ENCODE measurements at places on chromosomes 12 and 14. TPM values are rescaled to one million over a fixed set of nuclear protein-coding genes. Genes with fewer than 3 reads are reported as not detected.

DNA sequence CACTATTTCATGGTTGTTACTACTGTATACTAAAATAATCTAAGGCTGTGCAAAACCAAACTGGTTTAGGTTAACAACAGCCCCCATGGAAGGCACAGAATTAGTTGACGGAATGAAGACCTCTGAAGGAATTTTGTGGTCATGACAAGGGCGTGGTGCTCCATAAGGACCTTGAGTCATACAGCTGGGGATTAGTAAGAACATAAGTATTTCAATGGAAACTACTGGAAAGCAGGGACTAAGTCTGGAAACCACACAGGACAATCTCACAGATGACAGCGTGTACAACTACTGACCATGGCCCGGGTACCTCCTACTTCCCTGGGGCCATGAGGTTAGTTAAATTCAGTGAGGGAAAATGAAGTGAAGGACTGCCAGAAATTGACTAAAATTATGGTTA, 98.5 kb upstream of the PLEKHA5 start:
- peaks cover 2% of the 10 kb centered on the region for H3K4me1 ChIP-seq
- no peak overlapping the region for H3K4me3 ChIP-seq
- no peaks in the 10 kb centered on the region for H3K27me3 ChIP-seq
- H3K36me3 ChIP-seq: no peaks in the 10 kb centered on the region
- DNase-seq: no peak

- no peak for DNase-seq
- H3K4me1 ChIP-seq: no peaks in the 10 kb centered on the region
- H3K4me3 ChIP-seq: no peak overlapping the region
- no peaks in the 10 kb centered on the region for H3K36me3 ChIP-seq
- no peak overlapping the region for H3K27ac ChIP-seq
- no peaks in the 10 kb centered on the region for H3K27me3 ChIP-seq
Observed at GRCh38 chr14:99191395-99192027, 80.5 kb downstream of the BCL11B start.

DNA sequence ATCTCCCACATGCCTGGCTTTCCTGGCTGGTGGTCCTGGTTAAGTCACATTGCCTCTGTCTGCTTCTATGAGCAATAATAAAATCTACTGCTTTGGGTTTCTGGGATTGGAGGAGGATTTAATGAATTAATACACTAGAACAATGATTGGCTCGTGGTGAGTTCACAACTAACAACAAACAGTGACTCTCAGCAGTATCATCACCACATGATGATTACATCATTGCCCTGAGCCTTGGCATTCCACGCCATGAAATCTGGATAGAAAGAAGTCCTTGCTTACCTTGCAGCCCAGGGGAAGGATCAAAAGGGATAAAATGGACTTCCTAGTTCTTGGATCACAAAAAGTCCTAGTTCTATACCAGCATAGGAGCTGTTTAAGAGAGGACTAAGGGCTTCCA, 1069.0 kb downstream of the VRK1 start:
- no peak overlapping the region for H3K27ac ChIP-seq
- no peaks in the 10 kb centered on the region for H3K4me1 ChIP-seq
- H3K27me3 ChIP-seq: no peaks in the 10 kb centered on the region
- no peak for DNase-seq
- no peaks in the 10 kb centered on the region for H3K36me3 ChIP-seq

- peaks cover 65% of the 10 kb centered on the region for H3K4me1 ChIP-seq
- no peaks in the 10 kb centered on the region for H3K27me3 ChIP-seq
- no peak for DNase-seq
- peaks cover 3% of the 10 kb centered on the region for H3K36me3 ChIP-seq
- H3K27ac ChIP-seq: no peak overlapping the region
- no peak overlapping the region for H3K4me3 ChIP-seq
Observed at GRCh38 chr14:99576761-99577705, 27.0 kb downstream of the CCDC85C start.

GRCh38 chr14:87434680-87435079, 558.3 kb downstream of the GALC start:
- no peak overlapping the region for H3K27ac ChIP-seq
- no peak for DNase-seq
- peaks cover 7% of the 10 kb centered on the region for H3K4me1 ChIP-seq
- H3K27me3 ChIP-seq: no peaks in the 10 kb centered on the region

DNA sequence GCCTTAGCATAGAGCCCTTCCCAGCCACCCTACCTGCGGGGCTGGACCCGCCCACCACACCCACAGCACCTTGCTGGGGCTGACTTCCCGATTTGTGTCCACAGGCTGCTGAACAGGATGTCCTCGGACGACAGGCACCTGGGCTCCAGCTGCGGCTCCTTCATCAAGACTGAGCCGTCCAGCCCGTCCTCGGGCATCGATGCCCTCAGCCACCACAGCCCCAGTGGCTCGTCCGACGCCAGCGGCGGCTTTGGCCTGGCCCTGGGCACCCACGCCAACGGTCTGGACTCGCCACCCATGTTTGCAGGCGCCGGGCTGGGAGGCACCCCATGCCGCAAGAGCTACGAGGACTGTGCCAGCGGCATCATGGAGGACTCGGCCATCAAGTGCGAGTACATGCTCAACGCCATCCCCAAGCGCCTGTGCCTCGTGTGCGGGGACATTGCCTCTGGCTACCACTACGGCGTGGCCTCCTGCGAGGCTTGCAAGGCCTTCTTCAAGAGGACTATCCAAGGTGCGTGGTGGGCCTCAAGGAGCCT, 63.4 kb downstream of the ESRRB start:
- no peaks in the 10 kb centered on the region for H3K27me3 ChIP-seq
- no peaks in the 10 kb centered on the region for H3K36me3 ChIP-seq
- no peak for DNase-seq

- peak; percentile 93 for DNase-seq
- H3K4me1 ChIP-seq: peaks cover under 1% of the 10 kb centered on the region
- no peak within 1 kb of the TSS for H3K27ac ChIP-seq
- H3K36me3 ChIP-seq: no peaks in the 10 kb centered on the region
Observed at GRCh38 chr12:54853933-54854538, at the start of gene MUCL1. MUCL1 (plus strand) TSS chr12:54854516; CDS start chr12:54854583, 67 bp downstream.

- no peak for DNase-seq
- no peak overlapping the region for H3K4me3 ChIP-seq
- H3K27me3 ChIP-seq: peaks cover 28% of the 10 kb centered on the region
- no peaks in the 10 kb centered on the region for H3K4me1 ChIP-seq
- no peaks in the 10 kb centered on the region for H3K36me3 ChIP-seq
Observed at GRCh38 chr14:68688872-68689371, 103.9 kb downstream of the ZFP36L1 start.

- DNase-seq: peak; percentile 49
- no peaks in the 10 kb centered on the region for H3K27me3 ChIP-seq
- no peaks in the 10 kb centered on the region for H3K36me3 ChIP-seq
- no peak overlapping the region for H3K4me3 ChIP-seq
- H3K27ac ChIP-seq: no peak overlapping the region
Observed at GRCh38 chr14:64938972-64939816, 3.4 kb downstream of the GPX2 start.

- H3K36me3 ChIP-seq: no peaks in the 10 kb centered on the region
- no peaks in the 10 kb centered on the region for H3K27me3 ChIP-seq
- DNase-seq: no peak
Observed at GRCh38 chr14:78173346-78174035, 3.3 kb downstream of the NRXN3 start.

GRCh38 chr14:105899657-105900397, 373.4 kb downstream of the TMEM121 start:
- no peaks in the 10 kb centered on the region for H3K27me3 ChIP-seq
- H3K36me3 ChIP-seq: no peaks in the 10 kb centered on the region
- H3K4me3 ChIP-seq: no peak overlapping the region
- no peak for DNase-seq
- no peaks in the 10 kb centered on the region for H3K4me1 ChIP-seq
- no peak overlapping the region for H3K27ac ChIP-seq

The RNF34 gene
- total RNA-seq: 74.7 TPM

The BDKRB2 gene
- total RNA-seq: 0.61 TPM

The RNASE7 gene
- not detected for total RNA-seq

The MYBPC1 gene
- not detected for total RNA-seq

Data from endodermal cell (in vitro differentiated cells).